A172 (cell line): ENCODE measurements at places on chromosomes 7 and 10.

GRCh38 chr10:26217396-26218086, 967 bp downstream of the GAD2 start:
- no peak for DNase-seq

DNA sequence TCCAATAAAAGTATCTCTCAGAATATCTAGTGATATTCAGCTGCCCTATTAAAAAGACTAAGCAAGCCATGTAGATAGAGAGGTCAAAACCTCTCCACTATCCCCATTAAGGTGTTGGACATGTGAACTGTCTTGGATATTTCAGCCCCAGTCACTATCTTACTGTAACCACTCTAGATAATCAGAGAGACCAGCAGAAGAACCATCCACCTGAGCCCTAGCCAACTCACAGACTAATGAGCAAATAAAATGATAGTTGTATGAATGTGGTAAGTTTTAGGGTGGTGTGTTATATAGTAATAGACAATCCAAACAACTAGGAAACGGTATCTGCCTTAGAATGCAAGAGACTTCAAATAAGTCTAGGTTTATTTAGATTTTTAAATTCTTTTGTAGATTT, 268.6 kb upstream of the KLF14 start:
- no peak for DNase-seq

GRCh38 chr10:35561715-35562114, 43.4 kb upstream of the GJD4 start:
- DNase-seq, result no peak

DNA sequence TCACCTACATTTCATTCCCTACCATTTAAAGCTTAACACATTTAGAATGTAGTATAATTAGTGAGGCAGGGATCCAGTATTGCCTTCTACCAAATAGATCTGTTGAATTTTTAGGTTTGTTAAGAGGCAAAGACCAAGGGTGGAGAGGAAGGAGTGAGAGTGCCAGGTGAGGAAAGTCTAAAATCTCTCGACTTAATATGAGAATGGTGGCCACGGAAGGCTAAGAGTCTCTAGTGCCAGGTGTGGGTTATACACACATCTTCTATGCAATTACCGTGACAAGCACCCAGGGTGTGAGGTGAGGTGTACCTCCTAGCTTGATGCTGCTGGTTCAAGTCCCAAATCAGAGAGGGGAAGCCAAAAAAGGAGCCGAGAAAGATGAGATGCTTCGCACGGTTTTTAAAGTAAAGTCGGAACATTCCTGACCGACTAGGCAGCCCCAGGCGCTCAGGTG, 439 bp downstream of the IQUB start:
- no peak for DNase-seq

DNA sequence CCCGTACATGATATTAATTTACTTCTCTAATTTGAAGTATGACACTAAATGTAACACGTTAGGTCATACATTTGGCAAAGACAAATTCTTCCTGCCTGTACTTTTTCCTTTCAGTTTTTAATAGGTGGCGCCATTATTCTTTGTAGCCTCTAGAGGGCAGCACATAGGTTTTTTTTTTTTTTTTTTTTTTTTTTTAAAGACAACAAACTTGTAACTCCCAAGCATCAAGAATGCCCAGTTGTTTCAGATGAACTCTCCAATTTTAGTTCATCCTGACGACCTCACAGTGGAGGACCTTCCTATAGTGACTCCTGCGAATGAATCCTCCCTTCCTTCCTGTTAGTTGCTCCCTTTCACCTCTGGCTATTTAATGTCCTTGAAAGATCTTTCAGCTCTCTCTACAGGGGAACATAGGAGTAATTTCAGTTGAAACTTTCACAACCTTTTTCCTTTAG, 139.3 kb upstream of the HDAC9 start:
- peak; percentile 55 for DNase-seq
